ENCODE measurements at places on chromosomes 4 and X.

GRCh38 chr4:8274066-8274652, 4.6 kb downstream of the HTRA3 start:
- H3K36me3 ChIP-seq = no peaks in the 10 kb centered on the region
- peak overlapping the region; percentile 3 for H3K27ac ChIP-seq
- peaks cover 6% of the 10 kb centered on the region for H3K4me1 ChIP-seq
- H3K27me3 ChIP-seq = no peaks in the 10 kb centered on the region

- H3K27me3 ChIP-seq = no peaks in the 10 kb centered on the region
- no peaks in the 10 kb centered on the region for H3K36me3 ChIP-seq
- peak overlapping the region; percentile 34 for H3K4me3 ChIP-seq
- peak; percentile 47 for DNase-seq
Observed at GRCh38 chrX:10015723-10016518, 48.8 kb downstream of the CLDN34 start.

- peaks cover 7% of the 10 kb centered on the region for H3K4me1 ChIP-seq
- H3K4me3 ChIP-seq = no peak overlapping the region
- no peak for DNase-seq
- H3K27ac ChIP-seq = no peak overlapping the region
- no peaks in the 10 kb centered on the region for H3K27me3 ChIP-seq
- H3K36me3 ChIP-seq = no peaks in the 10 kb centered on the region
Observed at GRCh38 chrX:39910651-39911050, 187.1 kb downstream of the BCOR start.

DNA sequence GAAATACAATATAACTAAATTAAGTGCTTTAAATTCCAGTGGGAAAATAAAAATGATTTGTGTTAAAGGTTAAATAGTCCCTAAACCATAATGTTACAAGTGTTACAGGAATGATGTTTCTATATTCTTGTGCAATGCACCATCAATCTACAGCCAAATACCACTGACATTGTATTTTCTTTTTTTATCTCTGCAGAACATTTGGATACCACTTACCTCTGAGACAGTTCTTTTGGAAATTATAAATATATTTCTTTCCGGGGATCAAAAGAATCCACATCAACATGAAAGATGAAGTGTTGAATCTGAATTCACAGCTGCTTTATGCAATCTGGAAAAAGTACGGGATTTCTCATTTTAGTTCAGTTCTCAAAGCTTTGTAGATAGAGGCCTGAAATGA, 518.3 kb upstream of the AGA start:
- DNase-seq = no peak
- no peaks in the 10 kb centered on the region for H3K36me3 ChIP-seq
- H3K4me3 ChIP-seq = no peak overlapping the region
- no peak overlapping the region for H3K27ac ChIP-seq
- no peaks in the 10 kb centered on the region for H3K4me1 ChIP-seq
- H3K27me3 ChIP-seq = no peaks in the 10 kb centered on the region

DNA sequence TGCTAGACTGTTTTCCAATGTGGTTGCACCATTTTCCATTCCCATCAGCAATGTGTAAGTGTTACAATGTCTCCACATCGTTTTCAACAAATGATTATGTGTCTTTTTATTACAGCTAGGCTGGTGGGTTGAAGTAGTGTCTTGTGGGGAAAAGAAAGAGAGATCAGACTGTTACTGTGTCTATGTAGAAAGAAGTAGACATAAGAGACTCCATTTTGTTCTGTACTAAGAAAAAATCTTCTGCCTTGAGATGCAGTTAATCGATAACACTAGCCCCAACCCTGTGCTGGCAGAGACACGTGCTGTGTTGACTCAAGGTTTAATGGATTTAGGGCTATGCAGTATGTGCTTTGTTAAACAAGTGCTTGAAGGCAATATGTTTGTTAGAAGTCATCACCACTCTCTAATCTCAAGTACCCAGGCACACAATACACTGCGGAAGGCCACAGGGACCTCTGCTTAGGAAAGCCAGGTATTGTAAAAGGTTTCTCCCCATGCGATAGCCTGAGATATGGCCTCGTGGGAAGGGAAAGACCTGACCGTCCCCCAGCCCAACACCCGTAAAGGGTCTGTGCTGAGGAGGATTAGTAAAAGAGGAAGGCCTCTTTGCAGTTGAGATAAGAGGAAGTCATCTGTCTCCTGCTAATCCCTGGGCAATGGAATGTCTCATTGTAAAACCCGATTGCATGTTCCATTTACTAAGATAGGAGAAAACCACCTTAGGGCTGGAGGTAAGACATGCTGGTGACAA, 23.0 kb upstream of the UGT2B15 start:
- no peaks in the 10 kb centered on the region for H3K4me1 ChIP-seq
- H3K4me3 ChIP-seq = no peak overlapping the region
- no peaks in the 10 kb centered on the region for H3K36me3 ChIP-seq
- no peaks in the 10 kb centered on the region for H3K27me3 ChIP-seq
- no peak overlapping the region for H3K27ac ChIP-seq
- no peak for DNase-seq

DNA sequence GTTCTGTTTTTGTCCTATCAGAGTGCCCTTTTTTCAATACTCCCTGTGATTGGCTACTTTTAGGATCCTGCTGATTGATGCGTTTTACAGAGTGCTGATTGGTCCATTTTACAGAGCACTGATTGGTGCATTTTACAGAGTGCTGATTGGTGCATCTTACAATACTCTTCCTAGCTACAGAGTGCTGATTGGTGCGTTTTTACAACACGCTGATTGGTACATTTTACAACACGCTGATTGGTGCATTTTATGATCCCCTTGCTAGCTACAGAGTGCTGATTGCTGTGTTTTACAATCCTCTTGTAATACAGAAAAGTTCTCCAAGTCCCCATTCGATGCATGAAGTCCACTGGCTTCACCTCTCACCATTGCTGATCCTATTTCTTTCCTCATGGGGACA, 176.8 kb downstream of the GC start:
- H3K36me3 ChIP-seq = no peaks in the 10 kb centered on the region
- H3K4me1 ChIP-seq = peaks cover 8% of the 10 kb centered on the region
- peak overlapping the region; percentile 46 for H3K27ac ChIP-seq
- no peaks in the 10 kb centered on the region for H3K27me3 ChIP-seq
- no peak for DNase-seq
- no peak overlapping the region for H3K4me3 ChIP-seq

GRCh38 chr4:70943114-70943513, 40.9 kb downstream of the MOB1B start:
- H3K4me3 ChIP-seq = no peak overlapping the region
- H3K36me3 ChIP-seq = no peaks in the 10 kb centered on the region
- H3K4me1 ChIP-seq = no peaks in the 10 kb centered on the region
- no peaks in the 10 kb centered on the region for H3K27me3 ChIP-seq
- no peak overlapping the region for H3K27ac ChIP-seq

GRCh38 chrX:57905141-57905540, 5.1 kb downstream of the ZXDA start:
- DNase-seq = no peak
- peaks cover 21% of the 10 kb centered on the region for H3K4me1 ChIP-seq
- no peak overlapping the region for H3K4me3 ChIP-seq
- H3K27ac ChIP-seq = no peak overlapping the region

DNA sequence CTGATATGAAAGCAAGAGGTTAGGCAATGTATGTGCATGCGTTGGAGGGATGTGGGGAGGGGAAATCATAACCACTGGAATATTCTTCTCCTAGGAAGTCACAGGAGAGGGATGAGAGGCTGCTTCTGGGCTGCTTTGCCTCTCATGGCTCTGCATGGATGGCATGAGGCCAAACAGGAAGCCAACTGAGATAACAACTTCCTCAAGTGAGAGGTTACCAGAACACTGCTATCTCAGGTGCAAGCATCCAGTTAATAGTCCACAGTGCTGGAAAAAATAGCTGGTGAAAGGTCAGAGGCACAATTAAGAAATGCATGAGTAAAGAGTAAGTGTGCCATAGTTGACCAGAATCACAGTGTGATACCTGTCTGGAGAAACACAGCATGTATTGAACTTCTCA, 113.3 kb downstream of the ELOVL6 start:
- no peak for DNase-seq
- peaks cover 5% of the 10 kb centered on the region for H3K4me1 ChIP-seq
- H3K27ac ChIP-seq = no peak overlapping the region
- no peaks in the 10 kb centered on the region for H3K36me3 ChIP-seq

DNA sequence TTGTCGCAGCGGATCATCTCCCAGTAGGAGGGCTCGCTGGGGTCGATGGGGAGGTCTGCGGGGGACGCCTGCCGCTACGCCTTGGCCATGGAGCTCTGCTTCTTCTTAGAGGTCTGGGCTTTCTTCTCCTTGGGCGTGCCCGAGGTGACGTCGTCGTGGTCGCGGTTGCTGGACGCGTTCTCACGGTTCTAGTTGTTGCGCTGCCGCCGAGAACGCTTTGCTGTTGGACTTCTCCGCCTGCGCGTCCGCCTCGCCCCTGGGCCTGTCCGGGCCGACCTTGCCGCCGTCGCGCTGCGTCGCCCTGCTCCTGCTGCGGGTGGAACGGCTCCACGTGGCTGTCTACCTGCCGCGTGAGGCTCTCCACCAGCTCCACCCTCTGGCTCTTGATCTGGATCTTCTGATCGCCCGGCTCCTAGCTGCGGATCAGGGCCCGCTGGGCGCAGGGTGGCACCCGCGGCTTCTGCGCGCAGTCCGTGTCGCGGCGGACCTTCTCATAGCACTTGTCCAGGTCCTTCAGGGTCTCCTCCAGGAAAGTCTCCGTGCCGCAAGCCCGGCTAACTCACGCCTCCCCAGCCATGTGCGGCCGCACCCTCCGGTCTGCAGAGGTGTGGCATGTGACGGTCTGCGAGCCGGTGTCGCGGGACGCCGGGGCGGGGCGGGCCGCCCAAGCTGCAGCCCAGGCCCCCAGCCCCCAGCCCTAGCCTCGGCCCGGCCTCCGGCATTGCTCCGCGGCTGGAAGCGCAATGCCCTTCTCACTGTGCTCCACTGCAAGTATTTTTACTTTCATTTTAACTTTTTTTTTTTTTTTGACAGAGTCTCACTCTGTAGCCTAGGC, 40.5 kb upstream of the OGT start:
- H3K36me3 ChIP-seq = no peaks in the 10 kb centered on the region
- no peak overlapping the region for H3K27ac ChIP-seq
- peaks cover 7% of the 10 kb centered on the region for H3K4me1 ChIP-seq
- peak; percentile 38 for DNase-seq

- DNase-seq = no peak
- no peak overlapping the region for H3K27ac ChIP-seq
- H3K36me3 ChIP-seq = no peaks in the 10 kb centered on the region
- H3K27me3 ChIP-seq = no peaks in the 10 kb centered on the region
- no peak overlapping the region for H3K4me3 ChIP-seq
Observed at GRCh38 chr4:9820343-9820742, 38.9 kb downstream of the DRD5 start.

DNA sequence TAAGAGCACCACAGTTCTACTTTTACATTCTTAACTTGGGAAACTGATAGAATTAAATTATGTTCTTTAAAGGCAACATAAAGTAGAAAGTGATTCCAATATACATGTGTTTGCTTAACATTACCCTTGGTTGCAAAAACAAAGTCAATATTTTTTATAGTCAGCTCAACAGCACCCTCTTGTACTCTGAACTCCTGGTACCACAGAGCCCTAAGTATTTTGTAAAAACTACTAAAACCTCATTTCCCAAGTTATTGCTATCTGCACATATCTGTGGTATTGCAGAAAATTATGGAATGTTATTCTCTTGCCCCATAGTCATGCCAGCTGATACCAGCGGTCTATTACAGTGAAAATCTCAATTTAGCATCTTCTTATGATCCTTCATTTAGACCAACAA, 2.9 kb downstream of the KIF4A start:
- no peaks in the 10 kb centered on the region for H3K27me3 ChIP-seq
- no peak for DNase-seq
- H3K4me3 ChIP-seq = no peak overlapping the region
- no peak overlapping the region for H3K27ac ChIP-seq

- H3K27ac ChIP-seq = peak overlapping the region; percentile 56
- H3K36me3 ChIP-seq = no peaks in the 10 kb centered on the region
- no peaks in the 10 kb centered on the region for H3K27me3 ChIP-seq
Observed at GRCh38 chr4:41590591-41590990, 52.6 kb downstream of the LIMCH1 start.

GRCh38 chr4:43163101-43163792, 270.7 kb downstream of the GRXCR1 start:
- H3K27ac ChIP-seq = no peak overlapping the region
- no peaks in the 10 kb centered on the region for H3K27me3 ChIP-seq
- H3K4me1 ChIP-seq = no peaks in the 10 kb centered on the region
- H3K36me3 ChIP-seq = no peaks in the 10 kb centered on the region

- no peak overlapping the region for H3K27ac ChIP-seq
- no peaks in the 10 kb centered on the region for H3K27me3 ChIP-seq
- DNase-seq = no peak
- no peaks in the 10 kb centered on the region for H3K4me1 ChIP-seq
Observed at GRCh38 chr4:43682551-43682950, 766.1 kb downstream of the KCTD8 start.

- H3K27me3 ChIP-seq = no peaks in the 10 kb centered on the region
- H3K4me1 ChIP-seq = no peaks in the 10 kb centered on the region
- no peak overlapping the region for H3K27ac ChIP-seq
- no peak for DNase-seq
Observed at GRCh38 chr4:124265701-124266100, 446.8 kb downstream of the ANKRD50 start.

DNA sequence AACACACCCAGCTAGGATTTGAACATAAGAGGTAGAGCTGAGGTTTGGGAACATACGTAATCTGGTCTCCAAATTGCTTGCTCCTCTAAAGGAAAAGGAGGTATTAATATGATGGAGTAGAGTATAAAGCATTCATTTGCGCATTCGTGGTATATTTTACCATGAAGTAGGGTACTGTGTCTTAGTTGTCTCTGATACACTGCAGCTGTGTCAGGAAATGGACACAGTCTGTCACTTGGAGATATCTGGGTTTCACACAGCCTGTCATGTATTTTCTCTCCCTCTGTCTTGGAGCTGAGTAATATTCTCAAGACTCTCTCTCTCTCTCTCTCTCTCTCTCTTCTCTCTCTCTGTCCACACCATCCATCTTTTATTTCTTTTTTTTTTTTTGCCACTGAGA, 274.8 kb upstream of the UGT8 start:
- no peak for DNase-seq
- H3K36me3 ChIP-seq = no peaks in the 10 kb centered on the region
- no peak overlapping the region for H3K27ac ChIP-seq
- no peak overlapping the region for H3K4me3 ChIP-seq

- H3K27me3 ChIP-seq = no peaks in the 10 kb centered on the region
- peak overlapping the region; percentile 12 for H3K27ac ChIP-seq
- H3K36me3 ChIP-seq = no peaks in the 10 kb centered on the region
- no peak overlapping the region for H3K4me3 ChIP-seq
Observed at GRCh38 chrX:39953879-39954278, 143.9 kb downstream of the BCOR start.
